ENCODE measurements at places on chromosomes 1 and 21. TPM values are rescaled to one million over a fixed set of nuclear protein-coding genes. Genes with fewer than 3 reads are reported as not detected.

DNA sequence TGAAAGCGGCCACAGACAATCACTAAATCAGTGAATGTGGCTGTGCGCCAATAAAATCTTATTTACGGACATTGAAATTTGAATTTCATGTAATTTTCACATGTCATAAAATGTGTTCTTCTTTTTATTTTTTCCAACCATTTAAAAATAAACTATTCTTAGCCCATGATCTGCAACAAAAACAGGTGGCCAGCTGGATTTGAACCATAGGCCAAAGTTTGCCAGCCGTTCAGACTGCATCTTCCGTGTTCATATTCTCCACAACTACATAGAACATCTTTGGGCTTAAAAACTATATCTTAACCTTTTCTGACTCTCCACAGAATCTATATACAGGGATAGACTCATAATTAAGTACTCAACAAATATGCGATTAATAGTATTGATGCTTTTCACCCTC, 81.2 kb upstream of the RALGPS2 start:
- no peaks in the 10 kb centered on the region for H3K36me3 ChIP-seq
- no peak for DNase-seq
- no peaks in the 10 kb centered on the region for H3K4me1 ChIP-seq
- no peaks in the 10 kb centered on the region for H3K27me3 ChIP-seq

GRCh38 chr1:225709101-225709500, 56.2 kb upstream of the ENAH start:
- H3K4me1 ChIP-seq, result no peaks in the 10 kb centered on the region
- no peak overlapping the region for H3K4me3 ChIP-seq
- H3K27ac ChIP-seq, result no peak overlapping the region
- DNase-seq, result no peak

GRCh38 chr1:156973417-156973816, 53.0 kb downstream of the LRRC71 start:
- H3K4me3 ChIP-seq, result no peak overlapping the region
- peaks cover 96% of the 10 kb centered on the region for H3K36me3 ChIP-seq
- H3K27ac ChIP-seq, result no peak overlapping the region
- no peak for DNase-seq
- H3K4me1 ChIP-seq, result peaks cover 13% of the 10 kb centered on the region

DNA sequence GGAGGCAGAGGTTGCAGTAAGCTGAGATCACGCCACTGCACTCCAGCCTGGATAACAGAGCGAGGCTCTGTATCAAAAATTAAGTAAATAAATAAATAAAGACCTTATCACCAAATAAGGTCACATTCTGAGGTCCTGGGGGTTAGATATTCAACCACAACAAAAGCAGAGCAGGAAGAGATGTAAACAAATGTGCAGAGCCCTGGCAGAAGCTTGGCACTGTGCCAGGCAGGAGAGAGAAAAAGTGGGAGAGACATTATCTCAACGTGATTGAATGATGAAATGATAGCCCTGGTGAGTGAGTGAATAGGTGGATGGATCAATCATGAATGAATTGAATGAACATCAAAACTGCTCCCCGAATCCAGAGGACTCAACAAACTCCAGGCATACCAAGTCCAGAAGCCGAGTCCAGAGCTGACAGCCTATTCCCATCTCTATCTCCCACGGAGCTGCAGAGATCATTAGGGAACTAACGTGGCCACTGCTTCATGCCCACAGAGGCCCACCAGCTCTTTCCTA, 150.7 kb downstream of the TOMM20 start:
- peak; percentile 56 for DNase-seq
- H3K27me3 ChIP-seq, result no peaks in the 10 kb centered on the region
- no peaks in the 10 kb centered on the region for H3K36me3 ChIP-seq
- H3K27ac ChIP-seq, result peak overlapping the region; percentile 91
- H3K4me3 ChIP-seq, result no peak overlapping the region

Gene ORC1
- polyA plus RNA-seq, result 1.1 TPM

Measured in stomach (tissue), 19 donors.